ENCODE measurements at places on chromosomes 7 and 10. TPM values are rescaled to one million over a fixed set of nuclear protein-coding genes. Genes with fewer than 3 reads are reported as not detected.

SLC26A5 gene
- not detected for total RNA-seq

GPNMB gene
- 116 TPM for total RNA-seq

PTPN20 gene
- not detected for total RNA-seq

DNA sequence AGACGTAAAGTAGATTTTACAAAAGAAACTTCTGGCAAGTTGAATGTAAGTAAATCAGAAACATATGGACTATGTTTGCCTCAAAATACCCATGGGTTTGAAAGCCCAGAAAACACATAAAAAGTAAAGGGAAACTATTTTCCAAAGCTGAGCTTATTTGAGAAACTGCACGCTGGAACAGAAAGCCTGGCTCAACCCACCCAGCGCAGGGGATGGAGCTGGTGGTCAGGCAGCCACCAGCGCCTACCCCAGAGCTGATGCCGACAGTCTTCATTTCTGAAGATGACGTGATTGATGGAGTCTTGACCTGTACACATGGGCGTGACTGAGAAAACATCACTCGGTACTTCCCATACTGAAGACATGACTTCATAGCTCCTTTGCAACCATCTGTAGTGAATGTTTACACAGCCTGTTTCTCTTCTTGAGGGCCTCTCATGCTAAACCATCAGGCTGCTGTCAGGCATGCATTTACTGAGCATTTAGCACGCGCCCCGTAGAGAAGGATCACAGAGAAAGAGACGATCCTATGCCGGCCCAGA lies 232.6 kb upstream of the AUTS2 start:
- H3K27me3 ChIP-seq = no peaks in the 10 kb centered on the region
- no peak for DNase-seq
- H3K4me1 ChIP-seq = peaks cover 28% of the 10 kb centered on the region
- no peaks in the 10 kb centered on the region for H3K36me3 ChIP-seq
- H3K4me3 ChIP-seq = peak overlapping the region; percentile 51
- peak overlapping the region; percentile 94 for H3K27ac ChIP-seq

- no peak overlapping the region for H3K4me3 ChIP-seq
- H3K27me3 ChIP-seq = no peaks in the 10 kb centered on the region
- peak overlapping the region; percentile 61 for H3K27ac ChIP-seq
- DNase-seq = no peak
Measured at GRCh38 chr7:32670110-32671025, 175.1 kb downstream of the AVL9 start.

DNA sequence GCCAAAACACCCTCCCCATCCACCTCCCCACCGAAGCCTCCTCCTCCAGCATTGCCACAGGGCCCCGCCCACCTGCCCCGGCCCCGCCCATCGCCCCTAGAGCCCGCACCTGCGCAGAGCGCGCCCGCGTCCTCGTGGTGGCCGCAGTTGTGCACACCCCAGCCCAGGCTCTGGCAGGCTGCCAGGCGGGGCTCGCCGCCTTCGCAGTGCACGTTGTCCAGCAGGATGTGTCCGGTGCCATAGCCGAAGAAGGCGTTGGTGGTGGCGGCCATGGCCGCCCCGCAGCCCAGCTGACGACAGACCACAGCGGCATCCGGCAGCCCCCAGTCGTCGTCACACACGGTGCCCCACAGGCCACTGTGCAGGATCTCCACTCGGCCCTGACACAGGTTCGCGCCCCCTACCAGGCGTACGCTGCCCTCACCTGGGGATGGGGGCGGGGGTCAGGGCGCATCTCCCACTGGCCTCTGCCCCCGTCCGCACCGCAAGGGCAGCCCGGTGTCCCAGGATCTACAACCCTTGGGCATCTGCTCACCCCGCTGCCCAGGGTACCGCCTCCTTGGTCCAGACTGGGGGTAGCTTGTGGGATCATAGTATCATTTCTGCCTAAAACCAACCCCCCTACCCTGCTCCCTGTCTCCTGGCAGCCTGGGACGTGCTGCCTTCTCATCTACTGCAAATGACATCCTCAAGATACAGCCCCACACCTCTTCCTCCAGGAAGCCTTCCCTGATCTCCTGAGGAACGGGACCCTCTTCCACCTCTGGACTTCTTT lies 11.9 kb downstream of the SSC4D start:
- H3K27me3 ChIP-seq = no peaks in the 10 kb centered on the region
- no peaks in the 10 kb centered on the region for H3K36me3 ChIP-seq
- H3K27ac ChIP-seq = no peak overlapping the region
- no peak for DNase-seq
- no peak overlapping the region for H3K4me3 ChIP-seq

GRCh38 chr7:130288168-130288567 lies 4.8 kb upstream of the CPA4 start:
- H3K4me1 ChIP-seq = peaks cover 32% of the 10 kb centered on the region
- no peak for DNase-seq
- no peaks in the 10 kb centered on the region for H3K27me3 ChIP-seq
- H3K4me3 ChIP-seq = no peak overlapping the region
- no peak overlapping the region for H3K27ac ChIP-seq

DNA sequence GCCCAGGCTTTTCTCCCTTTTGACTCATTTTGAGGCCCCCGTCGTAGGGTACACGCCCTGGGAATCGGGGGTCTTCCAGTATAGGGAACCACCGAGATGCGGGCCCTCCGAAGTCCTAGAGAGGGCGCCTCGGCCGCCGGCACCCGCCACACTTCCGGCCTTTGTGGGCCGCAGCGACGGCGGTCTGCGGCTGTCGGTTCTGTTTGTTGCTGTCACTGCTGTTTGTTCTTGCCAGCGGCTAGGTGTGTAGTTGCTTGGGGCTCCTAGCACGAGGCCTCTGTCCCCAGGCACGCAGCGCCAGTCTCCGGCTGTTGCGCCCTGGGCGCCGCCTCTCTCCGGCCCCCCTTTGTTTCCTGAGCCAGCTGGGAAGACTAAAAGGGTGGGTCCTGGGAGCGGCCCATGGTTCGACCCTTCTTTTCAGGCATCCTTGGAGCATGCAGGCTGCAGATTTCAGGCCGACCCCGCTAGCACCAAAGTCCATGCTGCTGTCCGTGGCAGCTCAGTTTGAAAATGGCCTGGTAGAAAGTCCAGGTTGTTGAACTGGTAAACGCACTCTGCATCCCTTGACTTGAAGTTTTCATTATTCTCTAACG lies 17.8 kb upstream of the ZKSCAN1 start:
- no peak overlapping the region for H3K27ac ChIP-seq
- H3K36me3 ChIP-seq = no peaks in the 10 kb centered on the region
- peaks cover 18% of the 10 kb centered on the region for H3K27me3 ChIP-seq
- DNase-seq = no peak

- H3K4me3 ChIP-seq = no peak overlapping the region
- no peaks in the 10 kb centered on the region for H3K27me3 ChIP-seq
- DNase-seq = no peak
- H3K4me1 ChIP-seq = no peaks in the 10 kb centered on the region
- no peak overlapping the region for H3K27ac ChIP-seq
- H3K36me3 ChIP-seq = no peaks in the 10 kb centered on the region
Measured at GRCh38 chr7:158431941-158432347, 155.7 kb downstream of the PTPRN2 start.

- DNase-seq = no peak
- H3K27ac ChIP-seq = no peak overlapping the region
- peaks cover 43% of the 10 kb centered on the region for H3K4me1 ChIP-seq
- no peaks in the 10 kb centered on the region for H3K27me3 ChIP-seq
Measured at GRCh38 chr7:17037356-17037755, 155.6 kb upstream of the AGR3 start.

Measured in osteocyte (in vitro differentiated cells).